ENCODE measurements at places on chromosomes 6 and 20. TPM values are rescaled to one million over a fixed set of nuclear protein-coding genes. Genes with fewer than 3 reads are reported as not detected.
A peak's percentile ranks its signal among the peaks of the same experiment; 100 is the strongest.

The MYL9 gene
- total RNA-seq, result 882 TPM

The STXBP5 gene
- 5.3 TPM for total RNA-seq

The GPX5 gene
- 0.30 TPM for total RNA-seq

The UNC5CL gene
- 7.6 TPM for total RNA-seq

The SCP2D1 gene
- total RNA-seq, result not detected

The VARS1 gene
- 49.7 TPM for total RNA-seq

The LY6G5C gene
- 1.2 TPM for total RNA-seq

The MCHR2 gene
- total RNA-seq, result not detected

The LAMA4 gene
- total RNA-seq, result 155 TPM

The MUCL3 gene
- not detected for total RNA-seq

The RMND1 gene
- 12.2 TPM for total RNA-seq

The PDYN gene
- 0.33 TPM for total RNA-seq

The ZNF391 gene
- total RNA-seq, result 3.7 TPM

The MLN gene
- total RNA-seq, result not detected

- H3K4me3 ChIP-seq, result no peak overlapping the region
- no peaks in the 10 kb centered on the region for H3K27me3 ChIP-seq
- DNase-seq, result no peak
- no peak overlapping the region for H3K27ac ChIP-seq
- H3K4me1 ChIP-seq, result no peaks in the 10 kb centered on the region
These were observed 80.6 kb downstream of the ADGB start for GRCh38 chr6:146679386-146679785.

DNA sequence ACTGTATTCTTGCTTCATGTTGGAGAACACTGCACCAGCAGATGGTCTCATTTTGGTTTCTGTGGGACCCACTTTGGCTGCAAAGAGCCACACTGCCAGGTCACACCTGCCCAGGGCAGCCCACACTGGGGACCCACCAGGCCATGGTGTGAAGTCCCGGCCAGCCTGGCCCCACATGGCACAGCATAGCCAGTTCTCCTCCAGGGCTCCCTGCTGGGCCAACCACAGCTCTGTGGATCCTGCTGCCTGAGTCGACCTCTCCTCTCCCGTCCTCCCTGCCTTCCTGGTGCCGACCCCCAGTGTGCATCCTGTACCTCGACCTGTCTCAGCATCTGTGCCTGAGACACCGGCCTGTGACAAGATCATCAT is 3.0 kb downstream of the ARFRP1 start:
- H3K27me3 ChIP-seq, result no peaks in the 10 kb centered on the region
- H3K4me1 ChIP-seq, result peaks cover 12% of the 10 kb centered on the region
- no peak overlapping the region for H3K27ac ChIP-seq

DNA sequence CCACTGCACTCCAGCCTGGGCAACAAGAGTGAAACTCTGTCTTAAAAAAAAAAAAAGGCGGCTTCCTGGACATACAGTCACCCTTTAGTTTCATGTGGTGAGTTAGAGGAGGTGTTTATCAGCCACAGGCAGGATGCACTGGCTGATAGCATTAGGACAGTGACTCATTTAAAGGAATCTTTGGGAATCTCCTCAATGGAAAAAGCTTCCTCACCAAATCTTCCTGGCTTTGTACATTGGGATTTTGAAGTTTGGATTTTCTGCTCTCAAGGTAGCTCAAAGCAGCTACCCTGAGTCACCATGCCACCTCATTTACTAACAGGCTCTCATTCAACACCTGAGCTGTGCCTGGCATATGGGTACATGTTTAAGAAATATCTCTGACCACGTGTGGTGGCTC is 20.2 kb downstream of the PRPH2 start:
- H3K36me3 ChIP-seq, result no peaks in the 10 kb centered on the region
- H3K27ac ChIP-seq, result no peak overlapping the region
- no peak overlapping the region for H3K4me3 ChIP-seq
- peaks cover 8% of the 10 kb centered on the region for H3K4me1 ChIP-seq
- no peaks in the 10 kb centered on the region for H3K27me3 ChIP-seq
- no peak for DNase-seq

DNA sequence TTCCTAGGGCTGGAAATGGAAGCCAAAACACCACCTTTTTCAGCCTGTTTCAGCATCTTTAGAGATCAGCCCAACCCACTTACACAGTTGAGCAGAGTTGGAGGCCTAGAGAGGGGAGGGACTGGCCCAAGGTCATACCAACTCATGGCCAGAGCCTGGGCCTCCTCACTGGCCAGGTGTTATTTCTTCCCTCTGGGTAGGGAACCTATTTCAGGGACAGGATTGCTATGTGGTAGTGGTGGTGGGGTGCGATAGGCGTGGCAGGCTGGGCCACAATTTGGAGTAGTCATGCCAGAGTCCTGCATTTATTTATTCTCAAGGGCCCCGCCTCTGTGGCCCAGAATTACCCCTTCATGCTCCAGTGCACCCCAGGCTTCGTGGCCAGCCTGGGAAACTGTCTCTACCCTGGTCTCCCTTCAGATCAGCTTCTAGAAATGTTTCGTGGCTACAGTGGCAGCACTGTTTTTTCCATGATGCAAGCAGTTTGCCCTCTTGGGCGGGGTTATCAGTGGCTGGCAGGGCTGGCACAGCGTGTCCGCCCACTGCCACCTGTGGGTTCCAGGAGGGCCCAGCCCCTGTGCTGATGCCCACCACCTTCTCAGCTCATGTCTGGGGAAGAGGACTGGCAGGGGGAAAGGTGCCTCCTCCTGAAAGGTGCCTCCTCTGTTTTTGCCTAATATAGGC is 6.2 kb downstream of the VEGFA start:
- H3K27me3 ChIP-seq, result no peaks in the 10 kb centered on the region
- no peak overlapping the region for H3K4me3 ChIP-seq
- H3K27ac ChIP-seq, result peak overlapping the region; percentile 64

GRCh38 chr20:17161673-17162481 is 65.0 kb upstream of the PCSK2 start:
- no peaks in the 10 kb centered on the region for H3K4me1 ChIP-seq
- H3K27ac ChIP-seq, result no peak overlapping the region
- no peak overlapping the region for H3K4me3 ChIP-seq

DNA sequence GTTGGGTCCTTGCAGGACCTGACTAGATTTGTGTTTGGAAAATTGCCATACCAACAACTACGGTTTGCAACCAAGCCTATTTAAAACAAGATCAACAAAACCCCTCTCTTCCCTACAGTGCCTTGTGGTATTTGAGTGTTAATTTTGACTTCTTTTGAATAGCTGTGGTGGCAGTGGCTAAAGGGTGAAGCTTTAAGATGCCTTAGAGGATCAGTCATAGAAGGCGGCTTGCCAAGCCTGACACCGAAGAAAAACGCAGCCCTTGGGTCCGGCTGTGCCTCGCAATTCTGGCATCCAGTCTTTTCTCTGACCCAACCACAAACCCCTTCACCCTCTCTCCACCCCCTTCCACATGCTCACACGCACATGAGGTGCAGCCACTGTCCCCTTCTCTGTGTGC is 32.6 kb downstream of the BMP6 start:
- H3K4me3 ChIP-seq, result no peak overlapping the region
- no peaks in the 10 kb centered on the region for H3K27me3 ChIP-seq
- H3K4me1 ChIP-seq, result no peaks in the 10 kb centered on the region
- no peak overlapping the region for H3K27ac ChIP-seq
- DNase-seq, result peak; percentile 94

DNA sequence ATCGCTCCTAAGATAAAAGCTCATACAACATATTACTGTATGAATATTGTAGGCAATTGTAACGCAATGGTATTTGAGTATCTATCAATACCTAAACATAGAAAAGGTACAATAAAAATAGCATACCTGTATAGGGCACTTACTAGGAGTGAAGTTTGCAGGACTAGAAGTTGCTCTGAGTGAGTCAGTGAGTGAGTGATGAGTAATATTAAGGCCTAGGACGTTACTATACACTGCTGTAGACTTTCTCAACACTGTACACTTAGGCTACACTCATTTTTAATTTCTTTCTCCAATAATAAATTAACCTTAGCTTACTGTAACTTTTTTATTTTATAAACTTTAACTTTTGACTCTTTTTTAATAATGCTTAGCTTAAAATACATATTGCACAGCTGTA is 546.9 kb downstream of the HACE1 start:
- H3K4me3 ChIP-seq, result no peak overlapping the region
- DNase-seq, result no peak
- no peaks in the 10 kb centered on the region for H3K4me1 ChIP-seq

- H3K4me1 ChIP-seq, result peaks cover 9% of the 10 kb centered on the region
- no peak overlapping the region for H3K4me3 ChIP-seq
- DNase-seq, result no peak
- H3K27me3 ChIP-seq, result no peaks in the 10 kb centered on the region
- no peaks in the 10 kb centered on the region for H3K36me3 ChIP-seq
These were observed 243.0 kb upstream of the RIN2 start for GRCh38 chr20:19515074-19515473.

DNA sequence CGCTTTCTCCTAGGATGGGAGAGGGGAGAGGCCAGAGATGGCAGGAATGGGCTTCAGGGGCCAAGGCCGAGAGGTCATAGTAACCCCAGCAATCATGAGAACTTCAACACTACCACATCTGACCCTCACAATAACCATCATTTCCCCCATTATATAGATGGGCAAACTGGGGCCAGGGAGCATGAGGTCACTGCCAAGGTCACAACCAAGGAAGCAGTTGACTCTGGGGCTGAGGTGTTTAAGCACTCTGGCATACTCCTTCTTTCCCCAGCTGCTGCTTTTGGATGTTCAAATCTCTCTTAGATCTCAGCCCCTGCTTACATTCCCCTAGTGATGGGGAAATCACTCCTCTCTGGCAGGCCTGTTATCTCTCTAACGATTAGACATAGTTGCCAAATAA is 39.6 kb downstream of the CDH22 start:
- H3K27ac ChIP-seq, result no peak overlapping the region
- H3K4me1 ChIP-seq, result no peaks in the 10 kb centered on the region
- DNase-seq, result no peak
- H3K36me3 ChIP-seq, result no peaks in the 10 kb centered on the region

GRCh38 chr6:139539852-139540251 is 165.4 kb upstream of the CITED2 start:
- peaks cover under 1% of the 10 kb centered on the region for H3K4me1 ChIP-seq
- no peaks in the 10 kb centered on the region for H3K27me3 ChIP-seq
- no peaks in the 10 kb centered on the region for H3K36me3 ChIP-seq

GRCh38 chr20:52926505-52926904 is 45.7 kb upstream of the TSHZ2 start:
- no peak overlapping the region for H3K4me3 ChIP-seq
- no peaks in the 10 kb centered on the region for H3K27me3 ChIP-seq
- no peaks in the 10 kb centered on the region for H3K4me1 ChIP-seq
- H3K27ac ChIP-seq, result no peak overlapping the region

- H3K4me1 ChIP-seq, result no peaks in the 10 kb centered on the region
- no peak overlapping the region for H3K27ac ChIP-seq
- no peaks in the 10 kb centered on the region for H3K27me3 ChIP-seq
- no peak overlapping the region for H3K4me3 ChIP-seq
These were observed 6.9 kb downstream of the TCF15 start for GRCh38 chr20:603116-603640.

DNA sequence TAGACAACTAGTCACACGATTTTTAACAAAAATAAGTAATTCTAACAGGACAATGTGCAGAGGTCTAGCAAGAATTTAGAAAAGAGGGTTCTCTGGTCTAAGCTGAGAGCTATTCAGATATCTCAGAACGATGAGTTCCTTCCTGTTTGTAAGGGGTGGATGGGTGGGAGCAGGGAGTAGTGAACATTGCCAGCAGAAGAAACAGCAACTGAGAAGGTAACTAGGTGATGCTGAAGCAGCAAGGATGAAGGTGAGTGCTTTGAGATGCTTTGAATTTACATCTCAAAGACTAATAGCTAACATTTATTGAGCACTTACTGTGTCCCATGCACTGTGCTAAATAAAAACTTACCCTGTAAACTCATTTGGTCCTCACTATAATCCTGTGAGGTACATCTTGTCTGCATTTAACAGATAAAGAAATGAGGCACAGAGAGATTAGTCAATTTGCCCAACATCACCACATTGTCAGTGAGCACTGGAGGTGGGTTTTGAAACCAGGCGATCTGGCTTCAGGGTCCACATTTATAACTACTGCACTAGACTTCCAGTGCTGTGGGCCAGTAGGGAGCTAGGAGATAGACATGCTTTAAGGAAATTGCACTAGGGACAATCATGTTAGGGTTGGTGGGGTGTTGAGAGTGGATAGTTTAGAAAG is 15.7 kb downstream of the BRD2 start:
- no peak overlapping the region for H3K4me3 ChIP-seq
- no peak for DNase-seq
- peaks cover 31% of the 10 kb centered on the region for H3K36me3 ChIP-seq
- no peaks in the 10 kb centered on the region for H3K27me3 ChIP-seq
- peak overlapping the region; percentile 35 for H3K27ac ChIP-seq

- H3K27ac ChIP-seq, result no peak overlapping the region
- H3K4me3 ChIP-seq, result no peak overlapping the region
- no peaks in the 10 kb centered on the region for H3K36me3 ChIP-seq
- no peaks in the 10 kb centered on the region for H3K4me1 ChIP-seq
These were observed 151.7 kb upstream of the CEP162 start for GRCh38 chr6:84379142-84379541.

DNA sequence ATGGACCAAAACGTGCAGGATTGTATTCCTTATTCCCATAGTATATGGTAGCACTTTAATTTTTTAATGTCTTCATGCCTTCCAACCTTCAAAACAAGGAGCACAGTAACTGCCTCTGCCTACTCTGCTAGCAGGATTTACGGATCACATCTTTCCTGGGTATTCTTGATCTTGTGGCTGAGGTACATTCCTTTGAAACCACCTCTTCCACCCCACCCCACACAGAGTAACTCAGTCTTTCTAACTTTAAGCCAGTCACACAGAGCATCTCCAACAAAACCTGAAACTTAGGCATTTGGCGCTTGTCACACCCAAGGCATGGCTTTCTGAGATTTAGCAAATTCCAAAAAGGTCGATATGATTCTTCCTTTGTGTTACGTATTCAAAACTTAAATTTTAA is 2.3 kb upstream of the ID4 start:
- H3K27me3 ChIP-seq, result no peaks in the 10 kb centered on the region
- peaks cover 9% of the 10 kb centered on the region for H3K4me1 ChIP-seq
- no peak overlapping the region for H3K4me3 ChIP-seq
- no peak for DNase-seq

DNA sequence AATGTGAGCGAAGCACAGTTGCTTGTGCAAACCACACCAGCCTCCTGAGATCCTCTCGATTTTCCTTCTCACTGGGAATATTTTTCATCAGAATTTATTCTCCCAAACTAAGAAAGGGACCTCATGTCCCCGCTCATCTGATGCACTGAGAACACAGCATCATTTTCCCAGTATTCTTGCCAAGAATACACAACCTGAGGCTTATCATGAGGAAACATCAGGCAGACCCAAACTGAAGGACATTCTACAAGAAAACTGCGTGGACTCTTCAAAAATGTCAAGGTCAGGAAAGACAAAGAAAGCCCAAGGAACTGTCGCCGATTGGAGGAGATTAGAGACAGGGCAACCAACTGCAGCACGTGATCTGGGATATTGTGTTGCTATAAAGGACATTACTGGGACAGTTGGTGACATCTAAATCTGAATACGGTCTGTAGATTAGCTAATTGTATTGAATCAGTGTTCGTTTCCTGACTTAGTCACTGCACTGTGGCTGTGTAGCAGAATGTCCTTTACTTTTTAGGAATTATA is 72.3 kb downstream of the SNX5 start:
- no peaks in the 10 kb centered on the region for H3K27me3 ChIP-seq
- peak; percentile 25 for DNase-seq
- H3K36me3 ChIP-seq, result no peaks in the 10 kb centered on the region
- H3K4me1 ChIP-seq, result peaks cover 8% of the 10 kb centered on the region
- H3K4me3 ChIP-seq, result no peak overlapping the region
- no peak overlapping the region for H3K27ac ChIP-seq

GRCh38 chr6:41587131-41587879 is 41.1 kb downstream of the FOXP4 start:
- DNase-seq, result no peak
- H3K4me3 ChIP-seq, result no peak overlapping the region
- peaks cover 6% of the 10 kb centered on the region for H3K36me3 ChIP-seq
- no peaks in the 10 kb centered on the region for H3K27me3 ChIP-seq
- H3K4me1 ChIP-seq, result peaks cover 30% of the 10 kb centered on the region

All from cardiac muscle cell (in vitro differentiated cells and primary cell).